ENCODE measurements at places on chromosomes 4 and X. TPM values are rescaled to one million over a fixed set of nuclear protein-coding genes. Genes with fewer than 3 reads are reported as not detected.

The POLN gene
- total RNA-seq = 1.0 TPM

The UGT2A3 gene
- total RNA-seq = not detected

The MAGEA8 gene
- not detected for total RNA-seq

The PF4V1 gene
- total RNA-seq = not detected

The ELK1 gene
- 67.5 TPM for total RNA-seq

The CT45A10 gene
- not detected for total RNA-seq

The LUZP4 gene
- total RNA-seq = not detected

The CDKL2 gene
- total RNA-seq = 0.60 TPM

The PORCN gene
- 11.0 TPM for total RNA-seq

The RRH gene
- not detected for total RNA-seq

The ADGRG4 gene
- not detected for total RNA-seq

The PNCK gene
- total RNA-seq = 1.2 TPM

The PTTG2 gene
- 0.34 TPM for total RNA-seq
